ENCODE measurements at places on chromosomes 13 and 19. TPM values are rescaled to one million over a fixed set of nuclear protein-coding genes. Genes with fewer than 3 reads are reported as not detected.

DNA sequence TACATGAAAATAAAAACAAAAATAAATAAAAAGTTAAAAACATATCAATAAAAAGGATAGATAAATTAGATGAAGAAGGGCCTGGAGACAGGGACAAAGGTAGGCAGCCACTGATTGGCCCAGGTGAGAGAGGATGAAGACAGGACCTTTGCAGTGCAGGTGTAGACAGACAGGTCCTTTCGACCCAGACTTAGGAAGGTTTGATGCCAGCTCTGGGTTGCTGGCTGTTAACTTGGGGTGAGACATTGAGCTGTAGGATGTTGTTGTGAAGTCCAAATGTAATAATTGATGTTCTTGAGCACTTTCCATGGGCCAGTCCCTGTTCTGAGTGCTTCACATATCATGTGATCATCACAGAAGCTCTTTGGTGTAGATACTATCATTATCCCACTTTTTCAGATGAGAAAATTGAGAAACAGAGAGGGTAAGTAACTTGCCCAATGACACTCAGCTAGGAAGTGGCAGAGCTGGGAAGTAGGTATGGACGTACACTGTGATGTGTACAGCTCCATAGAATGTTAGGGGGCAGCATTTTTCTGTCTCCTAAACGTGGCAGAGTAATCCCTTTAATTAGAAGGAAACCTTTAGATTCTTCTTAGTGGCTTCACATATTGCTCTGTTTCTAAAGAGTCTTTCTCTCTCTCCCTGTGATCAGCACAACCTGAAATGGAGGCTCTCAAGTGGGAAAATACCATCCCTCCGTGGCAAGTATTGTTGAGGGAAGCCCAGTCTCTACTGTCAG is 76.0 kb upstream of the STK24 start:
- DNase-seq: no peak

C19orf12 gene
- 22.7 TPM for total RNA-seq

RFPL4AL1 gene
- not detected for total RNA-seq

DNA sequence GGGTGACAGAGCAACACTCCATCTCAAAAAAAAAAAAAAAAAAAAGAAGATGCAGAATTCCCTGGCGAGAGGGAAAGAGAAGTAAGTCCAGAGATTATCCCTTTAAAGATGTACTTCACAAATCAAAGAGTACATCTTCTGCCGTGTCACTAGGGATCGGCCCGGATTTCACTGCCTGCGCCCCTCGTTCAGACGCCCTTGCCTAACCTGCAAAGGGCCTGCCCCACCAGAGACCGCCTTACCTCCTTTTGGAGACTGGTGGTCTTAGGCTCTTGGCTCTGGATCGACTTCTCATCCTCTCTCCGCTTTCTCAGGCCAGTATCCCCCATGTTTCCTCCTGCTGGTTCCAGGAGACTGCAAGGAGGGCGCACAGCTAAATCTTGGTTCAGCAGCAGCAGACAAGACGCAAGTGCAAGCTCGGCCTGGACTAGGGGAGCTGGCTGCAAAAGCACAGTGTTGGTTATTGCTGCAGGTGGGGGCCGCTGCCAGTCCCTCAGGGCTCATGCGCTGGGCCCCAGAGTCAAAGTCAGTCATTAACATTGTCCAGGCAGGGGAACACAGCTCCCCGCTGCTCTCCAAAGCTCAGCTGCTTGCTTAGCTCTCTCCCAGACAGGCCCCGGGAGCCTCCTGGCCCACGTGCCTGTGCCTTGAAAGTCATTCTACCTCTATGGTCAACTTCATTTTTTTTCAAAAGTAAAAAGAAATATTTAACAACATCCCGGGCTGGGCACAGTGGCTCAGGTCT is 1.2 kb downstream of the SLC7A9 start:
- DNase-seq: no peak

- DNase-seq: no peak
Measured at GRCh38 chr19:1700733-1701663, 48.6 kb upstream of the TCF3 start.

LGI4 gene
- total RNA-seq: 1.8 TPM

All from left lung (tissue), 14 donors.